ENCODE measurements at places on chromosomes 16 and 17.

DNA sequence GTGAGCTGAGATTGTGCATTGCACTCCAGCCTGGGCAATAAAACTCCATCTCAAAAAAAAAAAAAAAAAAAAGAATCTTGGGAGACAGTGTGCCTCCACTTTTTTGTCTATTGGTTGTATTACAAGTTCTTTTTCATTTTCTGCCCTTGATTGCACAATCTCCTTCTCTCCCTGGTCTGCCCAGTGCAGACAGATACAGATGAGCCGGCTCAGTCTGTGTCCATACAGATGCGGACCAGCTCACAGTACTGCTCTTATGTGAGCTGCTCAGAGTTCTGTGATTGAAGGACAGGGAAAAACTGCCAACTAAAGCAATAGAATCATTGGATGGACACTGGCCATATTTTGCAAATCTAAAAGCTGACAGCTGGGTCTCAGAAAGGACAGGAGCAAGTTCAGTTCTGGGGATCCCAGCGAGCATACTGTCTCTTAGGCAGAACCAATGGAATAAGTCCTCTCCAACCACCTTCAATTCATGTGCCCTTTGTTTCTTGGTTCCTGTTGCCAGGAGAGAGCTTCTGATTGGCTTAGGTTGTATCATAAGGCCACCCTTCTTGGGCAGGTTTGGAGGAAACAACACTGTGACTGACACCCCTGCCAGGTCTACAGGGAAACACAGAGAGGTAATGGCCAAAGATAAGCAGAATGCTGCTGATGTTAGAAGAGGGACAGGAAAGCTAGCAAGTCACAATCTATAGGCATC lies 495.6 kb upstream of the HSBP1 start:
- no peak for DNase-seq

- no peak for DNase-seq
Observed at GRCh38 chr16:30369938-30370455, 297 bp downstream of the TBC1D10B start.

- DNase-seq = no peak
Observed at GRCh38 chr17:82219753-82220709, 7.4 kb upstream of the CCDC57 start.

GRCh38 chr16:87459027-87459426 lies 33.8 kb downstream of the ZCCHC14 start:
- no peak for DNase-seq

- no peak for DNase-seq
Observed at GRCh38 chr17:81905424-81905875, 3.4 kb downstream of the NPB start.
